ENCODE measurements at places on chromosomes 6 and 20.
A peak's percentile ranks its signal among the peaks of the same experiment; 100 is the strongest.

GRCh38 chr6:56890683-56891429, 64.1 kb upstream of the BEND6 start:
- peak; percentile 89 for DNase-seq

DNA sequence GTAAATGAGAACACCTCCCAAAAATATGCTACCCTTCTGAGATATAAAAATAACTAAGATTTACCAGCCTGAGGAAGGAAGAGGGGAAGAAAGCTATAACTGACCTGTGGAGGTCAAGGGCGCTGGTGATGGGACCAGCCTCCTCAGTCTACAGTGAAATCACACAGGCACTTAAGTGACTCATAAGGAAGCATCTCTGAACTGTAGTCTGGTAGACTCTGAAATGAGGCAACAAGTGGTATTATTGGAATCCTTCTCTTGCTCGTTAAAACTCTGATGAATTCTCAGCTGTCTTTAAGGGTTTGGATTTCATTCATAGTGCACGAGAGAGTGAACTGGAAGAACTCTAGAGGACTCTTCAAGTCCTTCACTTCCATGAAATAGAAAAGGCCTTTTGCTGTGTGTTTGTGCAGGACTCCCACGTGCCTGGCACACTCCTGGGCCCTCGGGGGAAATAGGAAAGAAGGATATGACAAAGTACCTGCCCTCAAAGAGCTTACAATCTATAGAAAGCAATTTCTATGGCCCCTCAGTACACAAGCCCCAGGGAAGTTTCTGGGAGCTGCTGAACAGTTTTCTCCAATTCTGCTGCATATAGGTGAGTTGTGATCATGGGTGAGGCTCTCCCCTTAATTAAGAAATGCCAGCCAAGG, 231.8 kb upstream of the RREB1 start:
- DNase-seq: peak; percentile 97

DNA sequence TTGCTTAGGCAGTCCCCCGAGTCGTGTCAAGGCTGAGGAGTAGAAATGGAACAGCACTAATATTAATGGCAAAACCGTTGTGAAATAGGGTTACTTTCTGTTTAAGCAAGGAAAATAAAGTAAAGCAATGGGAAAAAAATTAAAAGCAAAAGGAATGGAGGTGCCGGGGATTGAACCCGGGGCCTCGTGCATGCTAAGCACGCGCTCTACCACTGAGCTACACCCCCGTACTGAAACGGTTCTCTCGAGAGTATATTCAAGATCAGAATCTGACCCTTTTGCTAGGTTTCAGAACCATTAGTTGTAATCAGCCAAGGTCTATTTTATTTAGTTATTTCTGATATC, 85.5 kb downstream of the TRIM27 start:
- DNase-seq: peak; percentile 87

GRCh38 chr6:93985953-93986352, 566.6 kb upstream of the EPHA7 start:
- DNase-seq: no peak

DNA sequence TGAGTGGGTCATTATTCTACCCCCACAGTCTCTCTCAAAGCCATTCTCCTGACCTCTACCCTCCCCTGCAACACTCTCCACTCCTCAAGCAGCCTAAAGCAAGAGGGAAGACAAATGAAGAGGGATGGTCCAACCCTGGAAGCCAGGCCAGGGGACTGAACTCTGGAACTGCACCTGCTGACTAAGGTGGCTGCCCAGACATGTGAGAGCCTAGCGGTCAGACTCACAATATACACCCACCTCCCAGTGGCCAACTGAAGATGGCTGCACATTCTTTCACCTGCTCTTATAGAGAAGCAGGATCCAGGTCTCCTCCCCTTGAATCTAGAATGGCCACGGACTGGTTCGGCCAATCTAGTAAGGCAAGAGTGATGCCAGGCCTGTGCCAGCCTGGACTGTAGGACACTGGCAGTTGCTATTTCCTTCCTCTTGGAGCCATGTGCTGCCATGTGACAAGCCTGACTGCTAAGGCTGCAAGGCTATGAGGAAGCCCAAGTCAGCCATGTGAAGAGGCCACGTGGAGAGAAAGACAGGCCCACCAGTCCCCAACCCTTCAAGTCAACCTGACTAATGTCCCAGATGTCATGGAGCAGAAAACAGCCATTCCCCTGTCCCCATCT, 31.8 kb downstream of the ACSS1 start:
- DNase-seq: no peak

DNA sequence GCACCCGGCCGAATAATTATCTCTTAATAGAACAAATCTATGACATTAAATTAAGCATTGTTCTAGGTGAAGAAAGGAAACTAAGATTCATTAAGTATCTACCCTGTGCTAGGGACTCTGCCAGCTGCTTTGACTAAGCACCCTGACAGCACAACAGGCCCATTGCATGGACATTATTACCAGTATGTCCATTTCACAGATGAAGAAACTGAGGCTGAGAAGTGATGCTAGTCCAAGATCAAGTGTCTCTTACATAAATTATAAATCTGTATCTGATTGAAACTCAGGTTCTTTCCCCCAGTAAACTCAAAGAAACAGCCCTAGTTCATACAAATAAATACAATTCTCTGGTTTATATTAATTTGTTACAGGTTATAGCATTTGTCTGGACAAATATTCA, 31.3 kb downstream of the SLC22A23 start:
- DNase-seq: no peak

All from mesenchymal stem cell (in vitro differentiated cells and primary cell).